Skeletal muscle tissue (tissue), 5 donors: ENCODE measurements at places on chromosomes 4 and X. TPM values are rescaled to one million over a fixed set of nuclear protein-coding genes. Genes with fewer than 3 reads are reported as not detected.

The H2BW1 gene
- total RNA-seq, result not detected

The HHIP gene
- total RNA-seq, result 8.4 TPM

The CPZ gene
- 11.5 TPM for total RNA-seq

The SFRP2 gene
- total RNA-seq, result 14.6 TPM

The C4orf17 gene
- total RNA-seq, result not detected

The KIT gene
- 11.5 TPM for total RNA-seq

The YY2 gene
- 1.6 TPM for total RNA-seq

The NCAPG gene
- 8.4 TPM for total RNA-seq

The GBA3 gene
- not detected for total RNA-seq
